Stimulated activated naive CD8-positive, alpha-beta T cell treated with anti-CD3 and anti-CD28 coated beads, Interleukin-15, amount 100 ng/mL, for 72 hours (primary cell): ENCODE measurements at places on chromosomes 1 and 21.

GRCh38 chr1:84995484-84996334 is 1.2 kb downstream of the MCOLN2 start:
- DNase-seq, result peak; percentile 31

DNA sequence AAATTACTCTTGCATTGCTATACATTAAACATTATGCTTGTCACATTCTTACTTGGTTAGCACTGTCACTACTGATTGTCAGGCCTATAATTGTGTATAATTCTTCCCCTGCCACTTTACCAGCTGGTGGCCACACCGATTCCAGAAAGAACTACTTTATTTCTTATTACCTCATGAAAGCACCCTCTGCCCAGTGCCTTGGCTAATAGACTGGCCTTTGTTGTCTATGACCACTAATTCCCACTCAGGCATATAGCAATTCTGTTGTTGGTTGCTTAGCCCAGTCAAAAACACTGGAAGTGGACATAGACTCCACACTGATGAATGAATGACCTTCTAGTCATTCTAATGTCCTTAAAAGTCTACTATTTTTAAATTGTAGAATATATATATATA is 35.6 kb downstream of the MRPL39 start:
- no peak for DNase-seq

DNA sequence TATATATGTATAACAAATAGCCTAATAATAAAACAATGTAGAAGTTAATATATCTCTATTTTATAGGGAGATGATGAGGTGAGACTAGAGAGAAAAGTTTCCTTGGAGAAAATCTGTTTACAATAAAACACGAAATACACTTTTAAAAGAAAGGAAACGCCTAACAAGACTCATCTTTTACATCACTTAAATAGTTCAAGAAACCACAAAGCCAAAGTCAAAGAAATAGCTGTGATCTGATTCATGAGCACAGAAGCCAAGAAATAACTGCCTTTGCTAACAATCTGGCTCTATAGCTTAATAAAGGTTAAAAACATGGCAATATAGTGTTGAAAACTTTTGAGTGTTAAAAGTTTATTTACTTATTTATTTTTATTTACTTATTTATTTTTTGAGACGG is 61.5 kb downstream of the TOR3A start:
- no peak for DNase-seq

DNA sequence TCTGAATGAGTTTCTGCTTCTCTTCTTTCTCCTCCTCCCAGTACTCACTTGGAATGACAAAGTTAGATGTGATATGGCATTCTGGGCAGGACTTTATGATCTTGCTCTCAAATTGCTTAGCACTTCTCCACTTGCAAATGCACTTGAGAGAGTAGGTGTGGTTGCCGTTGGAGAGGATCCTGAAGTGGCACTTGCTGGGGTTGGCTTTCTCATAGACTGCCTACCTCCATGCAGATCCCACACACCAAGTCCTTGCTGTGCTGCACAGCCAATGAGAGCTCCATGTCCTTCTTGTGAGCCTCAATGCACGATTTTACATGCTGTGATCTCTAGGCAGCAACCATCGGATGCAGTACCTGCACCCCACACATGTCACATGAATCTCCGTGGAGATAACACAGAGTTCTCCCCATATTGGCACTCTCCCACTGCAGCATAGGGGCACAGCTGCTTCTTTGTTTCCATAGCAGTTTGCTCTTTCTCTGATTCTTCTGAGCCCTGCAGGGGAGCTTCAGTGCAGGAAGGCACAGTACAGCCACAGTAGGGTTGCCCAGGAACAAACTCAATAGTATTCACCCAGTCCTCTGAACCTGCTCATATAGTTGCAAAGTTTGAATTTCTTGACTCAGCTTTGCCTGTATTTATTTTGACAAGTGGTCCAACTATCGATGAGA is 45.2 kb downstream of the ZNF691 start:
- no peak for DNase-seq

DNA sequence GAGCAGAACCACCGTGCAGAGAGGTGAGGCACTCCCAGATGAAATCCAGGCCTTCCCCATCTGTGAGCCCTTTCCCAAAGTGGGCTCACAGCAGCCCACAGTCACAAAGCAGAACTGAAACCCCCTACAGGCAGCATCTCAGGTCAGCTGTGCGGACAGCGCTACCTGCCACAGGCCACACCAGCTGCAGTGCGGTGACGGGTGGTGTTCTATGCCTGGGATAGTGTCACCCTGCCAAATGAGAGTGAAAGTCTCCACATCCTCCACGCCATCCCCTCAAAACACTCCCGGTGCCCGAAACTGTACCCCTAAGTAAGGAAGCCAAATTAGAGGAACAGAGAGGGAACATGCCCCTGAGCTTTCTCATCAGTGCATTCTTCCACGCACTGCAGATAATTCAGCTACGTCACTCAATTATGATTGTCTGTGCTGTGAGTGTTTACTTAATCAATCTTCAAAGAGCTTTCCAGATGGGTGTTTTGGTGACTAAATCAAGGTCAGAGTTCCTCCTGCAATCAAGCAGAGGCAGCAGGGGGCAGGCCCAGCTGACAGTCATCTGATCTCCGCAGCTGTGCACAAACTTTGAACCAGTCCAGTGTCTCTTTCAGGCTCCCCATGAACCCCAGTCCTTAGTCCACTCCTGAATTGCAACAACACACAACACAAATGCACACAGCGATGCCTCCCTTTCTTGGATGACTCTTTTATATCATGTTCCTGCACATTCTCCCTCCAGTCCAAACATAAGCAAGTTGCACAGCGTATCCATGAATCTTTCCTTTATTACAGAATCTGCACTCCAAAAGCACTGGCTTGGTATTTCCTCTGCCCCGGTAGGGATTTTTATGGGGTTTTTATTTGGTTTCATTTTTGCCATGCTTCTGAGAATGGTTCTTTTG is 150.0 kb downstream of the TOMM20 start:
- DNase-seq, result peak; percentile 57
